Stimulated activated CD4-positive, alpha-beta T cell treated with anti-CD3 and anti-CD28 coated beads, Interleukin-1b, Interleukin-23, amount 100 ng/mL, for 4 hours (primary cell): ENCODE measurements at places on chromosomes 3 and 15.

GRCh38 chr3:14773691-14774128 is 45.1 kb upstream of the FGD5 start:
- no peak for DNase-seq

GRCh38 chr15:86157606-86158293 is 78.1 kb downstream of the AGBL1 start:
- no peak for DNase-seq

DNA sequence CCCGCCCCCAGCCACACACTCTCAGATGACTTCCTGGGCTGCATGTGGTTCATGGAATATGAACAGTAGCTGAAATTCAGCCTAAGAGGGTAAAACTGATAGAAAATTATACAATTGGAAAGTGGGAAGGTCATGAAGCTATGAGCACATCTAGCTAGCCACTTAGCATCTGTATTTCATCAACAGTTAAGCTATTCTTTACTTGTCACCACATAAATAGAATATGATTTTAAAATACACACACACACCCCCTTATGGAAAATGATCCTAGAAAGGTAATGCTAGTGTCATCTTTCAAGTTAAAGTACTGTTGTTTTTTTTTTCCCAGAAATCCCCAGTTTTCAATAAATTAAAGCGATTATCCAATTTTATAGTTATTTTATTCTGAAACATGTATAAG is 3.6 kb downstream of the MAP4 start:
- DNase-seq, result no peak

DNA sequence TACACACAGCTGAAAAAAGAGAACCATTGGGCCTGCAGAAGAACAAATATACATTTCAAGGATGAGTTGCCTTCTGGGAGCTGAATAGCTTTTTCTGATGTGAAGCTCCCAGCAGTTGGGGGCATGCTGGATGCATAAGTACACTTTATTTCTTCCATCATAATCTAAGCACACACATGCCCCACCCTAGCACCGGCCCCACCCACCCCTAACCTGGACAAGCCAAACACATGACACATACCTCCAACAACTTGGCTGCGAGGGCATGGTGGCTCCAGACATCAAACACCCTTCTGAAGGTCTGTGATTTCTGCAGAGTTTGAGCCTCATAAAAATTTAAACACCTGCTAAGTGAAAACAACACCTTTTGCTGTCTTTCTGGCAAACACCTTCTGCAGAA is 307.2 kb upstream of the TRIM42 start:
- DNase-seq, result no peak

DNA sequence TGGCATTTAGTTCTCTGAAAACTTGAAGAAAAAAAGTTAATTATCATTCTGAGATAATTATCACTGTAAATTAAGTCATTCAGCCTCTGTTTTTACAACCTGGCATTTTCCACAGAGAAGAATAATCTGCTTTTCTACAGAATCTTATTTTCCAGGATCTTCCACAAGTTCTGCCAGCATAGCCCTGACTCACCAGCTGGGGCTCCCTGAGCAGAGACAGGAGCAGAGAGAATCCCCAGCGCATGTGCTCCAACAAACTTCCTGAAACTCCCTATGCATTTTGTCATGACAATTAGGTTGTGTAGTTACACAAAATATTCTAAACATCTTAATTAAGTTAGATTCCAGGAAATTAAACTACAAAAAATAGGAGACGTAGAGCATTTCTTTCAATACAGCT is 32.1 kb upstream of the TMEM207 start:
- no peak for DNase-seq

- DNase-seq, result no peak
Observed at GRCh38 chr3:14273901-14274611, 95.4 kb downstream of the LSM3 start.

GRCh38 chr3:121894301-121894990 is at the start of gene SLC15A2:
Gene SLC15A2, plus strand, starts transcription at chr3:121894401. Its CDS starts 76 bp downstream, at chr3:121894477.
- DNase-seq, result no peak

- no peak for DNase-seq
Observed at GRCh38 chr3:173065543-173065981, 75.5 kb downstream of the SPATA16 start.

DNA sequence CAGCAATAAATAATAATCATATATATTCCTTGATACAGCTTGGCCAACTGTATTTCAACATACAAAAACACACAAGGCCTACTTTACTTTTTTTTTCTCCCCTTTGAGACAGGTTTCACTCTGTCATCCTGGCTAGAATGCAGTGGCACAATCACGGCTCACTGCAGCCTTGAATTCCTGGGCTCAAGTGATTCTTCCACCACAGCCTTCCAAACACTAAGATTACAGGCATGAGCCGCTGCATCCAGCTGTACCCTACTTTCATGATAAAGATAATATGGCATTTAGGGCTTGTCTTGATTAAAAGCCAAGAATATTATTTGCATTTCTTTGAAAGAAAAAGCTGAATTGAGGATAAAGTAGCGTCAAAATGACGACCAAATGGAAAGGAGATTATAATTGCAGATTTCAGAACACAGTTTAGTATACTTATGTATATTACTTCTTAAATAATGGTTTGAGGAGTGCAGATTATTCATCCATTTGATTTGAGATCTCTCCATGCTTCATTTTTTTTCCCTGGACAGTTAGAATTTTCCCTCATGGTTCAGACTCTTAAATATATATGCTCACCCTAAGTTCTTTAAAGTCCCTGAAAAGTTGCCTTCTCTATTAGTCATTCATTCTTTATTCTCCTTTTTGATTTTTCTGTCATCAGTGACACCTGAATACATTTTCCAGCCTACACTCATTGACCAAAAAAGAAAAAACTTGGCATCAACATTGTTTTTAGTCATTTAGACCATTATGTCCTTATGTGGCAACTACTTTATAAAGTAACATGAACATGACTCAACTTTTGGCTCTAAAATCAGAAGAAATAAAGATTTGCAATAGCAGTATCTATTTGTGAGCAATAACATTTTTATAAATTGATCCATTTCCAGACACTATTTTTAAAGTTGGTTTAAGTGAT is 48.5 kb upstream of the MLF1 start:
- DNase-seq, result no peak

- no peak for DNase-seq
Observed at GRCh38 chr3:111947231-111947630, 31.6 kb upstream of the ABHD10 start.

GRCh38 chr3:80036176-80036575 is 268.4 kb upstream of the ROBO1 start:
- no peak for DNase-seq

GRCh38 chr3:135448520-135448919 is 517.0 kb upstream of the PPP2R3A start:
- DNase-seq, result no peak

- peak; percentile 34 for DNase-seq
Observed at GRCh38 chr15:84982301-84982920, 755 bp downstream of the PDE8A start.

- DNase-seq, result no peak
Observed at GRCh38 chr15:52709187-52709981, 30.2 kb upstream of the ATOSA start.

DNA sequence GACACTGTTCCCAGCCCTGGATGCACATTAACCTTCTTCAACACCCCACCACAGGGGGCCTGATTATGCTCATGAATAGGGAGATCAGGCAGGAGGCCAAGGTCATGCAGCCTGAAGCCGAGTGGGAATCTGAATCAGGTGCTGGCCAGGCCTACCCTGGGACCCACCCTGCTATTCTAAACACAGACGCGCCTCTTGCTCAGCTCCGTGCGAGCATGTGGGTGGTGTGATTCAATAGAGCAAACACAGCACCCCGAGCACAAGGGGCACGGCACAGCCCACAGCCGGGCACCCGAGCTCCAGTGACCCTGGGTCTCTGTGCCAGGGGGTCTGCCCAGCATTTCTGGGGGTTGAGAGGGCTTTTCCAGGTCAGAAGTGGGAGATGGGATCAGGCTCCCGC is 24.6 kb upstream of the GRIP2 start:
- DNase-seq, result no peak

DNA sequence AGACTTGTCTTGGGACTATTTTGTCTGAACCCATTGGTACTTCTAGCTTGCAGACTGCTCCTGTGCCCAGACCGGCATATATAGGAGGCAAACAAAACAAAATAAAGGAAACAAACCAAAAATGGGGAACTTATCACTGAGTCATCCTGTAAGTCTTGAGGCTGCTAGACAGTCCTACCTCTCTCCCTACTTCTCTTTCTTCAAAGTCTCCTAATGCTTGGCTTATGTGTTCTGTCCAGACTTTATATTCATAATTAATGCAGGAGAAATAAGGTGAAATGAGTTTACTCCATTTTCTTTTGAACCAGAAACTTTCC is 266.2 kb downstream of the ZNF385D start:
- no peak for DNase-seq

- DNase-seq, result no peak
Observed at GRCh38 chr3:20462226-20462625, 276.2 kb upstream of the SGO1 start.

- DNase-seq, result no peak
Observed at GRCh38 chr3:11413071-11413470, 140.9 kb downstream of the ATG7 start.

DNA sequence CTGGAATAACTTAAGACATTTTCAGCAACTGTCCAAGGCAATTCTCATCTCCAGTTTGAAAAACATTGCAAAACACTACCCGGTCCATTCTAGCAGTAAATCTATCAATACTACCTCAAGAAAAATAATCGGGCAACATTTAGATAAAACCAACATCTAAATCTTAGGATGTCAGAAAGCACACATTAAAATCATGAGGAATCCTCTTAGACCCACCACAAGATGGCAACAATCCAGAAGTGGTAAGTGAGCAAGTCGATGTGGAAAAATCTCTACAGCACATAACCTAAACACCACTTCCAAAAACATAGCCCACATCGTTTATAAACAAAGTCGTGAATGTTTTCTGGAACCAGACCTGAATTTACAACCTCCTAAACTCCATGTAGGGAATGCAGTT is 5.7 kb downstream of the PLCH1 start:
- DNase-seq, result no peak

GRCh38 chr3:150308481-150309256 is 99.4 kb upstream of the TSC22D2 start:
- no peak for DNase-seq

DNA sequence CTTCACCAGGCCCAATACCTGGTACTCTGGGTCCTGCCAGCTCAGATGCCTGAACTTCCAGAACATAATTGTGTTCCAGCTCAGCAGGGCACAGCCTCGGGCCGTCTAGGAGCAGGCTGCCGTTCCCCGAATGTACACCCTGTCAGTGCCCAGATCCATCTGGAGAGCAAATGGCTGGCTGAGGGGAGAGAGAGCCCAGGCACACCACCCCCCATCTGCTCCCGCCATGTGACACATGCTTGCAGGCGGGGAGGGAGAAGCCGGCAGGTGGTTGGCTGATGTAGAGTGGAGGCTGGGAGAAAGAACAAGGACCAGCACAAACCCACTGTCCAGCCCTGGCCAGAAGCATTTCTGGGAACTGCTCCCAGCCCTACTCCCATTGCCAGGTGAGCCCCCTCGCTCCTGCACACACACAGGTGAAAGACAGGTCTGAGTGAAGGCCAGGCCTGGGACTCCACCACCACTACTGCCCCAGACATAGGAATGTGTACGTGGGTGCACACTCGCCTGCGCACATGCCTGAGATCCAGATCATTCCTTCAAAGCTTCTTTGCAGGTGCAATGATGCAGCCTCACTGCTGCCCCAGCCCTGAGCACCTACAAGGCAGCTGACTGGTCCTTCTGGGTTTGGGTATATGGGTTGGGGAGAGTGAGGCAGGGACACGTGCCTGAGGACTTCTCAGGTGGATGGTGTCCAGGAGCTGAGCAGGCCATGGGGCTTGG is 53.5 kb downstream of the SEMA5B start:
- no peak for DNase-seq

DNA sequence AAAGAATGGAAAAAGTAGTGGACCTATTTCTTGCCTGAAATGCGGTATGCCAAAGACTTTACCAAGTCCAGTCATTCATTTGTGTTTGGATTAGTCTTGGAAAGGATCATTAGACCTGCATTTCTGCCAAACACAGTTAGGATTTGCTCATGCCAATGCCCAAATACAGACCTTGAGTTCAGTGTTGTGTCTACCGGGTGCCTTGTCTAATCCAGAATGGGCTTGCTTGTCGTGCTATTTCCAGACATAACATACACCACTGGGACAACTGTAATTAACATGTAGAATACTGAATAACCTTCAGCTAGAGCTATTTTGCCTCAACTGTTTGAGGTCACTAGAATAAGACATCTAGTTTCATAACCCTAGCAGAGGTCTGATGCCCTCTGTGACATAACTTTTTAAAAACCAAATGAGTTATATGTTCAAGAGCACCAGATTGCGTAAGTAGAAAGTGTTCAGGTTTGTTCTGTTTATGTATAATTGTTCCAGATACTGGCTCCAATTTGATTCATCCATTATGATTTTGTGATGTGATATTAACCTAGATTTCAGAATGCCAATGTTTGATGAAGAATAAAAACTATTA is 145.3 kb upstream of the DPH6 start:
- no peak for DNase-seq

DNA sequence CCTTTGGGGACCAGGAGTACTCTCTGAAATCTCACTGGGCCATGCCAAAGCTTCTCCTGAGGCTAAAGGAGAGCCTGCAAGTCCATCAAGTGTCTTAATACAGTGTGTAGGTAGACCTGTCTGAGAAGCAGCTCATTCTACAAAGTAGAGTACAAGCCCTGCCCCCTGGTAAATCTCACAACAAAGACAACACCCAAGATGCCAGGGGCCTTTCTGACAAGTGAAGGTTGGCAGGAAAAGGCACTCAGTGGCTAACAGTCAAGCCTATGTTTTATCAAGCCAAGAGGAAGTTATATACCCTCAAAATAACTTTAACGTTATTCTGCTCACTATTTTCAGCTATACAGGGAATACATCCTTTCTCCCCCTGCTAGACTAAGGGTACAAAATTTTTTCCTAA is 58.3 kb downstream of the NMNAT3 start:
- DNase-seq, result no peak

DNA sequence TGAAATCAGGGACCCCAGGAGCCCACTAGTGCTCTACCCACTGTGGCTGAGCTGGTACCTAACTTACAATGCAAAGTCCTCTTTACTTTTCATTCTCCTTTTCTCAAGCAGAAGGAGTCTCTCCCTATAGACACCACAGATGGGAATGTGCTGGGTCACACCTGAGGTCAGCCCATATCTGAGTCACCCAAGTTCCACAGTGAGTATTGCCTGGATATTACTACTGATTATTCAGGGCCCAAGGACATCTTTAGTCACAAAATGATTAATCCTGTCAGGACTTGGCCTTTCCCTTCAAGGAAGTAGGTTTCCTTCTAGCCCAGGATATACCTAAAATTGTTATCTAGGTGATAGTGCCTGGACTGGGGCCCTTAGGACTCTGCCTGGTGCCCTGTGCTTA is 1305.2 kb downstream of the SI start:
- DNase-seq, result no peak

GRCh38 chr3:131602011-131602779 is 99.4 kb upstream of the MRPL3 start:
- no peak for DNase-seq
